ENCODE measurements at places on chromosomes 2 and 18.

DNA sequence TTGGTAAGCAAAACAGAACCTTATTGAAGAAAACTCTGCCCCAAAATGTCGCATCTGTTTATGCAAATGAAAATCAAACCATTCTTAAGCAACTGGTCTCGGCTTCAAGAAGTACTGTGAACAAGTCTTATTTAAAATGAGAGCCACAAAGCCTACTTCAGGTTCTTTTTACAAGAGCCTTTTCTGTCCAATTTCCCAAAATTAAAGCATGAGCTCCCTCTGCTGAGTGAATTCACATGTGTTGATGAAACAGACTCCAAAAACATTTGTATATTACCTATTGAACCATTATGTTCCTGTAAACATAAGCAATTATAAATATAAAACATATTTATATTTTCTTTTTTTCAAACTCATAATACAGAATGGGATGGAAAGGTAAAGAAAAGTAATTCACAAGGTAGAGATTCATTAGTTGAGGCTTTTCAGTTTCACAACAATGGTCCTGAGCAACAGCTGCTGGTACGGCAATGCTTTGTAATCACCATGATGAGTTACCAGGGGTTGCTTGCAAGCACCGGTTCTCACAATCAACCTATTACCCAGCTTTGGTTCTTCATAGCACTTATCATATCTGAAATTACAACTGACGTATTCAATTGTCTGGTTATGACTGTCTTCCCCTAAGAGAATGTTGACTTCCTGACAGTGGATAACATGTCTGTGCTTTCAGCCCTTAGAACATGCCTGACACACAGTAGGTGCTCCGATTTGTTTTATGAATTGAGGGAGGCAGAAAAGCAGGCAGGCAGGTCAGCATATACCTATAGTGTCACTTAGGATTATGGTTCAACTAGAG, 108.4 kb upstream of the BZW1 start:
- no peak for DNase-seq

DNA sequence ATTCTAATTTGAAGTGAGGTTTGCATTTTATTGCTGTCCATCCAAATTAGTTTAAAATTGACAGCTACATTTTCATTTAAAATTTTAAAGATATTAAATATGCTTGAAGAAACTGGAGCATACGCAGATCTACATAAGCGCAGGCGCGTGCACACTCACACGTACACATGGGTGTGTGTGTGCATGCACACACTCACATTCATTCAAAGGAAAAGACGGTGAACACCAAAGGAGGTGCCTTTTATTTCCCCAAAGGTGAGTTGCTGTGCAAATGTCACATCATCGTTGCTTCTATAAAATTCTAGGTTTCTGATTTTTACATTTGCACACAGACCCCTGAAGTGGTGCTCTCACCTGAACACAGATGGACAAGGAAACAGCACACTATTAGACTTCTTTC, 194.2 kb downstream of the GRB14 start:
- no peak for DNase-seq

DNA sequence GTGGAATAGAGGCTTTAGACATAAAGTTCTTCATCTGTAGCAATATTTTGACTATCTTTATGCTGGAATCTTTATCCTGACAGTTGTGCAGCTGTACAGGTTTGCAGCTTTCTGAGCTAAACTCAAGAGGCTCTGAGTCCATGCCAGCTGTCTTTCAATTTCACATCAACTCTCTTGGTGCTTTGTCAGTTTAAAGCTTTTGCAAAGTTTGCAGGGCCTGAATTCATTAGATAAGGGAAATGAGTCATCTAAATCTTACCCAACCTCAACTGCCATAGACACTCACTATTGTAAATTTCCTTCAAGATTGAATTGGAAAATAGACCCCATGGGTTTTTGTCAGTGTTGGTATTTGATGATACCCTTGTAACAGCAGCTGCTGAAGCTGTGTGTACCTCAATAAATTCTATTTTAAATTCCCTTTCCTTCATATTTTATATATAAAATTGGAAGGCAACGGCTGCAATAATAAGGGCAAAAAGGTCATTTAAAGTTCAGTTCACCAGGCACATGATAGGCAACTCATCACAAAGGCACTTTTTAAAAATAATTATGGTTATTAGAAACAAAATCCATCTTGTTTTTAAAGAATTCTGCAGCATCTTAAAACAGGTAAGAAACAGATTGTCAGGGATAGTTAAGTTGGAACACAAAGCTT, 169.9 kb upstream of the SLC39A10 start:
- no peak for DNase-seq

DNA sequence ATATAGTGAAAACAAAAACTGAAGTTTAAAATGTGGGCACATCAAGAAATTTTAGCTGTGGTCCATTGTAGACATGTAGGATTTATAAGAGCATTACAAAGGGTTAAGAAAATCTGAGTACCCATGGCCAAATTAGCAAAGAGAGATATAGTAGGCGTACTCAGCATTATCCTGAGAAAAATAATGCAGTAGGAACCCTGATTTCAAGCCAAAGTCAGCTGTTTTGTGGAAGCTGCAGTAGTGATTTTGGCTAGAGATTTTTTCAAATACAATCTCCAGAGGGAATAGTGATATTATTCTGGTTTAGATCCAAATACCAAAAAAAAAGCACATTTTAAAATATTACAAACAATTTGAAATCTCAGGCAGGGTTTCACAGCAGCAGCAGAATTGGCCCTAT, 450.9 kb downstream of the FBXO15 start:
- no peak for DNase-seq

DNA sequence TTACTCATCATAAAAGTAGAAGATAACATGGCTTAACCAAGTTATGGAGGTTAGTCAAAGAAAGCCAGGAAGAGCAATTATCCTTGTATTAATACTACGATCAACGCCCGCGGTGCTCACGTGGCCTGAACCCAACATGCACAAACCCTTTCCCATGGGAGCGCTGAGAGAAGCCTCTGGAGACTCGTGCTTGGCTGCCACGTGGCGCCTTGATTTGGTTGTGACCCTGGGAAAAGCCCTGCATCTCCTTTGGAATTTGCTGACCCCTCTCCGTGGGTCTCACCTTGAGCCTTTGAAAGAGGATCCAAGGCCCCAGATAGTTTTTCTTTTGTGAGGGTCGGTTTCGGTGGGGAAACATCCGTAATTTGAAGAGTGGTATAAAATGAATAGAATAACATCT, 255.6 kb downstream of the DCDC2C start:
- no peak for DNase-seq

- DNase-seq: no peak
Measured at GRCh38 chr2:17934721-17935120, 56.3 kb downstream of the KCNS3 start.

- no peak for DNase-seq
Measured at GRCh38 chr2:195612611-195613495, 44.2 kb upstream of the SLC39A10 start.

GRCh38 chr2:227147023-227147422, 17.0 kb downstream of the COL4A4 start:
- DNase-seq: no peak

GRCh38 chr18:58497845-58498244, 131.0 kb downstream of the ALPK2 start:
- DNase-seq: no peak

DNA sequence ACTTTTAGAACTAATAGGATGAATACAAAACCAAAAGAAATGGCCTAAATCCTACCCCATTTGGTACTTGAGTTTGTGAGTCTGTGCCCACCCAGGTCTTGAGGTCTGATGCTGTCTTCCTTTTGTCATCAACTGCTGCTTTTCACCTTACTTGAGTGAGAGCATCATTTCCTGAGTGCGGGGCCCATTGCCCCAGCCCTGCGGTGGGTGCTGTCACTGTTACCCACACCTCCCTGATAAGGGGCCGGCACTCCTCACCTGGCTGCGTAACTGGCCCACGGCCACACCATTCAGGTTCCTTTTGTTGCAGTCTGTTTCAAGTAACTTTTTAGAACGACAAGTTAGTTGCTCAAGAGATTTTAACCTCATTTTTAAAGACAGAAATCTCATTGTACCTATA, 25.3 kb downstream of the RAB12 start:
- DNase-seq: no peak
